Hematopoietic multipotent progenitor cell treated with erythropoietin and hydrocortisone succinate and interleukin-3 and kit ligand, for 8 days (in vitro differentiated cells): ENCODE measurements at places on chromosomes 2 and 18.
A peak's percentile ranks its signal among the peaks of the same experiment; 100 is the strongest.

- no peak for DNase-seq
These were observed 69.3 kb downstream of the KCNG2 start for GRCh38 chr18:79866889-79867574.

DNA sequence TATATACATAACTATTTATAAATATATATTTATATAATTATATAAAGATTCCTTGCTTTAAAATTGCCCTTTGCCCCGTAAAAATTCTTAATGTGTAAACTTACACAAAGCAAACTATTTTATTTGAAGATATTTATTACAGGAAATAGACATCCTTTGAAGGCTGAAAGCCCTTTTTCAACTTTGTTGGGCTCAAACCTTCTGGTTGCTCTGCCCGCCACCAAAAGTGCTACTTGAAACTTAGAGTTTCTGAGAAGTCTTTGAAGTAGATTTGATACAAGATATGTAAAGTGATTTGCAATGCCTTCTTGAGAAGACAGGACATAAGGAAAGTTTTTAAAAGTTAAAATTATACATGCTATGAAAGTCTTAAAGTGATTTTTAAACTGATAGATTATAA lies 36.6 kb upstream of the METAP1D start:
- DNase-seq: no peak

DNA sequence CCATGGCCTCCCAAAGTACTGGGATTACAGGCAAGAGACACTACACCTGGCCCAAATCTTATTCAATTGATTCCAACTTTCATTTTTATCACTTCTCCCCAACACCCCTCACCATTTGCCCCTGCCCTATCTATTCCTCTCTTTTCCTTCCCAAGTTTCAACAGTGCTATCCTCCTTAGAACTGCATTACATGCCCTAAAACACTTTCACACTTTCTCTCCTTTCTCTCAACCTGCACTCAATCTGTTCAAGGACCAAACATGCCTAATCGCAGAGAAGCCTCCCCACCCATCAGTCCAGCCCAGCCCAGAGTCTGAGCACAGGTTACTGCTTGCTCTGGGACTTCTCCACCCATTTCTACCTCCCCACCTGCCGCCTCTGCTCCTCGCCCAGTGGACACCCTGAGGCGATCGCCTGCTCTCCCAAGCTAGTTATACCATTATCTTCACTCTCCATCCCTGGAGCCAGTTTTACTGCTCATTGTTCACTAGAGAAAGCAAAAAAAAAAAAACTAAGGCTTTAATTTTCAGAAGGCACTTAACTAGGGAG lies 23.7 kb upstream of the DSG1 start:
- no peak for DNase-seq

- peak; percentile 45 for DNase-seq
These were observed 17.4 kb downstream of the ASPRV1 start for GRCh38 chr2:69943843-69944525.

GRCh38 chr2:237345891-237346640 lies 67.9 kb downstream of the COL6A3 start:
- no peak for DNase-seq
